Activated T-cell treated with anti-CD3 and anti-CD28 coated beads for 24 hours (primary cell): ENCODE measurements at places on chromosomes 2 and 18.

DNA sequence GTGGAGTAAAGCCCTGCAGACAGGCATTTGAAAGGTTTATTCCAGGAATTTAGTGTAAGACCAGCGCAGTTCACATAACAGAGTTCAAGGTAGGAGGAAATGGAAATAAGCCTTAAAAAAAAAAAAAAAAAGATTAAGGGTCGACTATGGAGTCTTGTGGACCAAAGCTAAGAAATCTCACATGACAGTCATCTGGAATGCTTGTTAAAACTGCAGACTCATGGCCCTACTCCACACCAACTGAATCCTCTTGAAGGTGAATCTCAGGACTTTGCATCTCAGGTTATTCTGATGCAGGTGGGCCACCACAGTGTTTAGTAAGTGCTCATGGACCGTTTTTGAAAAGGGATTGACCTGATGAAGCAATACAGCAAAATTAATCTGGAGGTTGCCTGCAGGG lies 8.8 kb downstream of the TTLL4 start:
- no peak for DNase-seq

GRCh38 chr18:44943311-44943881 lies 262.7 kb downstream of the SETBP1 start:
- DNase-seq, result no peak

DNA sequence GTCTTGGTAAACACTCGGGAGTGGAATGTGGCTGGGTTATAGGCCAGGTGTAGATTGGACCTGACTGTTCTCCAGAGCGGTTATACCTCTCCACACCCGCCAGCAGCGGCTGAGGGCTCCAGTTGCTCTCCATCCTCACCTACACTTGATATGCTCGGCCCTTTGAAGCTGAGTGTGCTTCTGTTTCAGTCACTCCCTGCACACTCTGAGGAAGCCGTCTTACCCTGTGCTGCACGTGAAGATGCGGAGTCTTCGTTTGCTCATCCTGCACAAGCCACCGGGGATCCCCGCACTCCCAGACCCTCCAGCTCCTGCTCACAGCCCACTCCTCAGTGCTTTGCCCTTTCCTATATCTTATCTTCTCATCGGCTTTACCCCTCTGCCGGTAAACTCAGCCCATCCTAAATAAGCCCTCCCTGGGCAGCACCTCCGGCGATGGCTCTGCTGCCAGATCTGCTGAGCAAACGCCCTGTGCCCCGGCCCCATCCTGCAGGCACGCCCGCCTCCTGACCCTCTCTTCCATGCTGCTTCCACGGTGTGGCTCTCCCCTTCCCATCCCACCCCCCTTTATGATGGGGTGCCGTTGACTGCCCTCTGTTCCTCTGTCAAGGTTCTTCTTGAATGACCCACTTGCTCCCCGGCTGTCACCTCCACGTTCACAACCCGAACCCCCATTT lies 47.3 kb upstream of the ODC1 start:
- DNase-seq, result no peak

DNA sequence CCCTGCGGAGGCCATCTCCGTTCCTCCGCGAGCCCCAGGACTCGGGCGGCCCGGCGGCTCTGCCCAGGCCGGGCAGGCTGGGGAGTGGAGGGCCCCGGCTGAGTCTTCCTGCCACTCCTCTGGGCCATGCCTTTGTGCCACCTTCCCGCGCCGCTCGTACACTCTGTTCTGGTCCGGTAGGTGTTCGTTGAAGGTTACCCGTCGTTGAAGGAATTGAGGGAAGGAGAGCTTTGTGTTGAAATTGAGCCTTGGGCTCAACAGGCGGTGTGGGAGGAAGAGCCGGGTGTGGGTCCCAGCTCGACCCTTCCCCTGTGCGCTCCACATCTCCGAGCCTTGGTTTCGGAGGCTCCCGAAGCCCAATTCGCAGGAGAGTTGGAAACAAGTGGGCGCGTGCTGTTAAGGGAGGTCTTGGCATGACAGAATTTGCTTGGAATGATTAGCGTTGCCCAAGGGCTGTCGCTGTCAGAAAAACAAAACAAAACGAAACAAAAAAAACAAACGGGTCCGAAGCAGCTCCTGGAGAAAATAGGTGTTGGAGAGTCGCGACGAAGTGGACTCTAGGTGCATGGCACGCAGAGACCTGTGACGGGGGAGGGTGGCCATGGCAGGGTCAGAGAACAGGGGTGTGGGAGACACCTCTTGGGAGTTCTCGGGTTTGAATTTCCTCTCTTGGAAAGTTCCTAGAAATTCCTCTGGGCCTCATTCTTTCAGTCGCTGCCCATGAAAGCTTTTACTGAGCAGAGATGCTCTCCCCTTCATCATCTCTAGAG lies 1.2 kb upstream of the MZT2A start:
- no peak for DNase-seq

GRCh38 chr18:77054288-77054605 lies 78.3 kb downstream of the MBP start:
- no peak for DNase-seq

DNA sequence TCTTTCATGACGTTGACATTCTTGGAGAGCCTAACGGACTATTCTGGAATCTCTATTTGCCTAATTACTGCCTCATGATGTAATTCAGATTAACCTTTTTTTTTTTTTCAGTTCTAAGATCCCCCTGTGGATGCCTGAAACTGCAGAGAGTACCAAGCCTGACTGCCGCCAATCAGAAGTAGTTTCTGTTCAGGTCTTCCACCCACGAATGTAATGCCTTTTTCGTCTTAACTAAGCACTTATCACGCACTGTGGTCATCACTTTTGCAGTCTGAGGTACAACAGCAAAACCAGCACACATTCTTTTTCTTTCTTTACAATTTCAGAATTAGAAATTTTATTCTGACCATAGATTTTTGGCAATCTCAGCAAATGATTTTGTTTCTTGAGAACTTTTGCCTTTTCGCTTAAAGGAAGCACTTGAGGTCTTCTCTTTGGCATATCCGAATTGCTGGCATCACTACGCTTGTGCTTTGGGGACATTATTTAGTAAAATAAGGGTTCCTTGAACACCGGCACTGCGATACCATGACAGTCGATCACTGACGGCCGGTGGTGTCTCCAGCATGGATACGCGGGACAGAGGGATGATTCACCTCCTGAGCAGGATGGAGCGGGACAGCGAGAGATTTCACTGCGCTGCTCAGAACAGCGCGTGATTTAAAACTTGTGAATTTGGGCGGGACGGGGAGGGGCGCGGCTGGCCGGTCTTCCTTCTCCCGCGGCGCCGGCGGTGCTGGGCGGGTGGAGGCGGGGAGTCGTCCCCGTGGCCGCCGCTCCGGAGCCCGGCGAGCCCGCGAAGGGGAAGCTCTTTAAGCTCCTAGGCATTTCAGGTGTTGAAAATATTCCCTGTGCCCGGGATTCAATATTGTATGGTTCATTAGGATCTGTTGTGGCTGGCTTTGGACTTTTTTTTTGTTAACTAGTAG lies 32.0 kb upstream of the GPR55 start:
- peak; percentile 32 for DNase-seq

DNA sequence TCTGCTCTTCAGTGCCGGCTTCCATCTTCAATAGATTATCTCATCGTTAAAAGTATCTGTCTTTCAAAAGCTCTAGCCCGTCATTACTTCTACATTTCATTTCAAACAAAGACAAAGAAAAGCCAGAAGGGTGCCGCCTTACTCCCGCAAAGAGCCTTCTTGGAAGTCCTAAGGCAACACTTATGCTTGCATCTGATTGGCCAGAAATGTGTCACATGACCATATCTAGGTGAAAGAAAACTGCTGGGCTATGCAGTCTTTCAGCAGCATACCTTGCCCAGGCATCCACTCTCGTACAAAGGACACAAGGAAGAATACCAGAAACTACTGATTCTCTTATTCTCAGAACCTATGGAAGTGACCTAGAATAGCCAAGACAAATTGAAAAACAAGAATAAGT lies 217.1 kb upstream of the SLC35G4 start:
- DNase-seq, result no peak

DNA sequence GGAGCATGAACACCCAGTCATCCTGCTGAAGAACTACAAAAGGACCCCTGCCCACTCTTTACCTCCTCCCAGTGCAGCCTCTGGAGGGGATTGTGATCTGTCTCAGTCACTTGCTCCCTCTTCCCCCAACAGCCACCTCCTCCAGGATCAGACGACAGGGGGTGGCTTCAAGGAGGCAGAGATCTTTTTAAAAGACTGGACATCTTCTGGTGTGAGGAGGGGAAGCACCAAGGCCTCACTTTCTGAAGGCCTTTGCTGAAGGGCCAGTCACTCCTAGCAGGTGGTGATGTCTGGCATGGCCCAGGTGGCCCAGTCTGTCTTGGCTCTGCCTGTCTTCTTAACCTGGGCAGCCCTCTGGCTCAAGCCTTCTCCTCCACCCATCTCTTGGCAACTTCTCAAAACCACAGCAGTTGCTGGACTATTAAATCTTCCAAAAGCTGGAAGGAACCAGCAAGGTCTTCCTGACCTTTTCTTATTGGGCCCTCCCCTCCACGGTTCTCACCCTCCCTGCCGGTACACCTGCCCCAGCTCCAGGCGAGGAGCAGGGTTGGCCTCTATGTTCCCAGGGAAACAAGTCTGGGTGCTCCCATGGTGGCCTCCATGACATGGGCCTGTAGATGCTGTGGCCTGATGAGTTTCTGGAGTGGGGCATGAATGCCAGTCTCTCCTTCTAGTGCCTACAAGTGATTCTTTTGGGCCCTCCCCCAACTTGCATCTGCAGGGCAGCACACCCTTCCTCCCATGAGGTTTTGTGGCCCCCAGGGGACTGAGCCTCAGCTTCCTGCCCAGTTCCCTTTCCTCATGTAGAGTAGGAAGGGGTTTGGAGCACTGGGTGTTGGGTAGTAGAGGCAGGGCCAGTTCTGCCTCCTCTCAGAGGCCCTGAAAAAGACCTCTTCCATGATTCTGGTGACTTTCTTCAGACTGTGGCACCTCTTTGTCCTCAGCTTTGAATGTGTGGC lies 5.0 kb upstream of the ATP6V1B1 start:
- no peak for DNase-seq

DNA sequence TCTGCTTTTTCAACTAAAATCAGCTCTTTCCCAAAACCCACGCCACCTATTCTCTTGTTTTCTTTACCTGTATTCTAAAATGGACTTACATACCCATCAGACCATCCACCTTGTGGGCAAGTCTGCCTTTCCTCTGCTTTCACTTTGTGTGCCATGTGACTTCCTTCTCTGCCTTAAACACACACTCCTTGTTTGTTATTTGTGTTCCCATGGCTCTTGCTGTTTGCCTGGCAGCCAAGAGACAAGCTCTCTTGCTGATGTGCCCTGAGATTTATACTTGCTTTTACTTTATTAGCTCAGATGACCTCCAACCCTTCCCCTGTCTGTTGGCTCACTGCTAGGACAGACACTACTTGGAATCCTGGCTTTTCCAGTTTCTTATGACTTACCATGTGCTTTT lies 309.7 kb upstream of the LRRTM4 start:
- DNase-seq, result no peak
